Pulmonary artery endothelial cell (primary cell): ENCODE measurements at places on chromosomes 7 and 10. TPM values are rescaled to one million over a fixed set of nuclear protein-coding genes. Genes with fewer than 3 reads are reported as not detected.

- no peak for DNase-seq
Measured at GRCh38 chr10:95637911-95638310, 18.6 kb downstream of the ALDH18A1 start.

Gene SPDYE5
- total RNA-seq: not detected in 2 replicates

Gene CCDC186
- 12.8 and 15.7 TPM in 2 replicates for total RNA-seq

DNA sequence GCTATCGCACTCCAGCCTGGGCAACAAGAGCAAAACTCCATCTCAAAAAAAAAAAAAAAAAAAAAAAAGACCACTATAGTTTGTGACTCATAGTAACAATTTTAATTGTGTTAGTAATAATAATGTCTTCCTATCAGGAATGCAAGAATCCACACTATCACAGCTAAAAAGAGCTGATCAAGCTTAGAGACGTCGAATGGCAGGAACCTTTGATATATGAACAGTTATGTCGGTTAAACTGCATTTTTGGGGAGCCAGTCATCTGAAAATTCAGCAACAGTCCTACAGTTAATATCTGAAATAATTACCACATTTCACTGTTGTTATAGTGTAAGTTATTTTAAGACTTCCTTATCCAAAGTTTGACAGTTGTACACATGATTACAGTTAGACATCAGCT is 8.8 kb downstream of the PHYH start:
- no peak for DNase-seq
